Tracheal epithelial cell (primary cell): ENCODE measurements at places on chromosomes 5 and 9. TPM values are rescaled to one million over a fixed set of nuclear protein-coding genes. Genes with fewer than 3 reads are reported as not detected.

SLC34A3 gene
- total RNA-seq, result not detected in 2 replicates

GZMA gene
- total RNA-seq, result not detected in 2 replicates

SLC6A19 gene
- not detected in 2 replicates for total RNA-seq

TSLP gene
- total RNA-seq, result 0.24 and 0.85 TPM in 2 replicates

PHF24 gene
- total RNA-seq, result under 0.01 and 0.48 TPM in 2 replicates

TAF1L gene
- under 0.01 TPM in 2 replicates for total RNA-seq

ANKH gene
- total RNA-seq, result 9.4 and 12.3 TPM in 2 replicates
